Activated T-cell treated with anti-CD3 and anti-CD28 coated beads, Interleukin-2, amount 50 U/mL, for 72 hours (primary cell): ENCODE measurements at places on chromosomes 1 and 21. TPM values are rescaled to one million over a fixed set of nuclear protein-coding genes. Genes with fewer than 3 reads are reported as not detected.

- no peaks in the 10 kb centered on the region for H3K4me1 ChIP-seq
- no peaks in the 10 kb centered on the region for H3K27me3 ChIP-seq
- no peak for DNase-seq
- H3K27ac ChIP-seq: no peak overlapping the region
- H3K4me3 ChIP-seq: no peak overlapping the region
- peaks cover 27% of the 10 kb centered on the region for H3K36me3 ChIP-seq
These were observed 141.0 kb downstream of the RPS6KC1 start for GRCh38 chr1:213192026-213192425.

OR10K1 gene
- total RNA-seq: not detected

DNA sequence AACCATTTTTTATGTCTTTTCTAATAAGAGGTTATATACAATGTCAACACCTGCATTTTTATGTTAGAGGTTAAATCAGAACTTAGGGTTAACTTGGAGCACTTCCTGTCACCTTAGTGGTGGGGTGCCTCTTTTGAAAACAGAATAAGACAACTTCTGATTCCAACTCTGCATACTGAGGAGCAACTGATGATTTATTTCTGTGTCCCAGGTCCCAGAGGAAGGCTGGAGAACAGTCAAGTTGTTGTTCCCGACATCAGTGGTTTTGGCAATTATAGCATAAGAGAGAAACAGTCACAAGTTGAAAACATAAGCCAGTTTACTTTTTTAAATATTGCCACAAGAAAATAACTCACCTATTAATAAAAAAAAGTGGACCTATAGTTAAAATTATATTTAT lies 871.0 kb upstream of the ADAMTS5 start:
- no peaks in the 10 kb centered on the region for H3K4me1 ChIP-seq
- no peak overlapping the region for H3K4me3 ChIP-seq
- no peak overlapping the region for H3K27ac ChIP-seq
- no peaks in the 10 kb centered on the region for H3K27me3 ChIP-seq
- H3K36me3 ChIP-seq: no peaks in the 10 kb centered on the region

- H3K4me3 ChIP-seq: no peak overlapping the region
- DNase-seq: no peak
- H3K27me3 ChIP-seq: no peaks in the 10 kb centered on the region
- H3K36me3 ChIP-seq: no peaks in the 10 kb centered on the region
These were observed 2.7 kb downstream of the DOCK7 start for GRCh38 chr1:62685431-62685859.

- no peak overlapping the region for H3K4me3 ChIP-seq
- H3K27ac ChIP-seq: no peak overlapping the region
- no peaks in the 10 kb centered on the region for H3K27me3 ChIP-seq
These were observed 69.0 kb upstream of the DIRAS3 start for GRCh38 chr1:68119445-68119844.

PPIAL4G gene
- total RNA-seq: 0.42 TPM

DNA sequence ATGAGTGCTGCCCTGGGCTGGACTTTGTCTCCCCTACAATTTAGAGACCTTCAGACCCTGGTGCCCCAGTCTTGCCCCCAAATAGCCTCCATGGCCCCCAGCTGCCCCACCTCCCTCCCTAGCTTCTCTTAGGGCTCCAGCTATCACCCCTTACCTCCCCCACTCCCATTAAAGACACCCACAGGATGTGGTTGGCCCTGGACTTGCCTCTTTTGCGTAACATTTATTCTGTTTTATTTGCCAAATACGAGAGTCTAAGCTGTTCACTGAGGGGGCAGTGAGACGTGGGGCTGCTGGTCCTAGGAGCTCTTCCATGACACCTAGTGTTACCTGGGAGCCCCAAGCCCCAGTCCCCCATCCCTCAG lies 4.5 kb downstream of the ZC3H12A start:
- H3K27me3 ChIP-seq: no peaks in the 10 kb centered on the region
- DNase-seq: peak; percentile 40
- H3K36me3 ChIP-seq: peaks cover 32% of the 10 kb centered on the region

UCK2 gene
- 47.3 TPM for total RNA-seq

DNA sequence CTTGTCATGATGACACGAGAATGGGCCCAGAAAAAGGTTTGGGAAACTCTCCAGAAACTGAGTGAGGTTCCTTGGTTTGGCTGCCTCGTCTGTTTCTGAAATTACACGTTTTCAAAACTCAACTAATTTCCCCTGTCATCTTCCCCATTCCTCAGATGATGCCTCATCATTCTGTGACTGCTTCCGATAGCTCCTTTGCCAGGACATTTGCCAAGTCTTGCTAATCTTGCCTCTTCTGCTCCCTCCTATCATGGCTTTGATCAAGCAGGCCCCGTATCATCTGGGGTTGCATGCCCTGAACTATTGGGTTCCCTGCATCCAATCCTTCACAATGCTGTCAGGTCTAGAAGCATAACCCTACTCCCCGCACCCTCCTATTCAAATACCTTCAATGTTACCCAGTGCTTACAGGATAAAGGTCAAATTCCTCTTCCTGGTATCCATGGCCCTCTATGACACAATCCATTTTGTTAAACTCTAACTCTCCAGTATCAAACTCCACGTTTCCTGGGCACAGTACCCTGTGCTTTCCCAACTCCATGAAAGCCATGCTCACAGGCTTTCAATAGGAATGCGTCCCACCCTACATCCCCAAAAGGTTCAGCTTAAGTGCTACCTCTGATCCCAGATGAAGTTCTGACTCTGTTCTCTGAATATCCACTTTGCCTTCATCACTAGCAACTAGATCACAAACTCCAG lies 22.2 kb upstream of the TMEM200B start:
- H3K27me3 ChIP-seq: no peaks in the 10 kb centered on the region
- no peak overlapping the region for H3K4me3 ChIP-seq
- no peaks in the 10 kb centered on the region for H3K4me1 ChIP-seq
- no peak for DNase-seq
- peaks cover 19% of the 10 kb centered on the region for H3K36me3 ChIP-seq

GRCh38 chr1:16009030-16009460 lies 5.0 kb downstream of the SRARP start:
- H3K27ac ChIP-seq: no peak overlapping the region
- H3K36me3 ChIP-seq: no peaks in the 10 kb centered on the region
- no peak overlapping the region for H3K4me3 ChIP-seq
- peak; percentile 80 for DNase-seq
- peaks cover 6% of the 10 kb centered on the region for H3K27me3 ChIP-seq

ARHGAP30 gene
- 198 TPM for total RNA-seq

- H3K27me3 ChIP-seq: no peaks in the 10 kb centered on the region
- no peaks in the 10 kb centered on the region for H3K4me1 ChIP-seq
- H3K27ac ChIP-seq: peak overlapping the region; percentile 49
- no peaks in the 10 kb centered on the region for H3K36me3 ChIP-seq
- no peak for DNase-seq
These were observed 167.3 kb downstream of the PDE4B start for GRCh38 chr1:65959896-65960567.

DNA sequence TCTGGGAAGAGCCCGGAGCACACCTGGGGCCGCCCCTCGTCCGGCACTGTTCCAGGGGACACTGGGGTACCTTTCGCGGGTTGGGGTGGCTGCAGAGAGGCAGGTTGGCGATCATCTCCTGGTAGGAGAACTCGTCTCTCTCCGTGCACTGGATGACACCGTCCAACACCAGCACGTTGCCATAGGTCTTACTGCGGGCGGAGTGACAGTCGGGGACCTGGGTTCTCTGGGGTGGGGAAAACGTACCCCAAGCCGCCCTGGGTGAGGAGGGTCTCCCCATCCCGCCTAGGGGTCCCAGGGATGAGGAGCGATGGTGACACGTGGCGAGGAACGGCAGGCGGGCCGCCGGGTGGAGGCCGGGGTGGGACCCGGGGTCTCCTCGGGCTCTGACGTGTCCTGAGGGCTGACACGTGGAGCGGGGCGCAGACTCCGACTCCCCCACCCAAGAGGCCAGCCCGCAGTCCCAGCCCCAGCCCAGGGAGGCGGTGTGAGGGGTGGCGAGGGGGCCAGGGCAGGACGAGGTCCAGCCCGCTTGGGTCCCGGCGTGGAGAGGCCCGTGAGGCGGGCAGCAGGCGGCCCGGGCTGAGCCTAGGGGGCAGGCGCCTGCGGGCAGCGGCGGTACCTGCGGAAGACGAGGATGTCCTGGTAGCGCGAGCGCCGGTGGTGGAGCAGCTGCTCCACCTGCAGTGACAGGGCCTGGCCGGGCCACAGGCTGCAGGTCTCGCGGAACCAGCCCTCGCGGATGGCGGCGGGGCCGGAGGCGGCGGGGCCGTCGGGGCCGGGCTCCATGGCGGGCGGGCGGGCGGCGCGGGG lies 457 bp downstream of the SRM start:
- peaks cover 8% of the 10 kb centered on the region for H3K36me3 ChIP-seq
- peak overlapping the region; percentile 98 for H3K4me3 ChIP-seq
- H3K27me3 ChIP-seq: no peaks in the 10 kb centered on the region
- no peak for DNase-seq

GRCh38 chr1:38006008-38006828 lies 904 bp upstream of the FHL3 start:
- H3K36me3 ChIP-seq: no peaks in the 10 kb centered on the region
- H3K4me1 ChIP-seq: peaks cover 50% of the 10 kb centered on the region
- no peak overlapping the region for H3K27ac ChIP-seq

C1orf21 gene
- total RNA-seq: 3.0 TPM

GNAT2 gene
- 0.23 TPM for total RNA-seq

DNA sequence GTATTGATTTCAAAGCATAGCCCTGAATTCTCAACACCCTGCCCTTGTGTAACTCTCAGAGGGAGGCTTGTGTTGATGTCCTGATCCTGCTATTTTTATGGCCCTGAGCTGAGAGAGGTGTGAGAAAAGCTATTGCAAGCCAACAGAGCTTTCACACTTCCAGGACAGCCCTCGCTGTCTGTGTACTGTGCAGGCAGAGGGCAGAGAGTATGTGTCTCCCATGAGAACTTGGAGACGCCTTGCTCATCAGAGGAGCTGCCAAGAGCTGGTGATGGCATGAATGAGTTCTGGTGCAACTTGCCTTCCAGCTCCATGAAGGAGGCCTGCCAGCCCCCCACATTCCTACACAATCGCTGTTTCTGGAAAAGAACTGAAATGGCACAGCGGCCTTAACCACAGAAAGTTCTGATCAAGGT lies 144.1 kb upstream of the AJAP1 start:
- H3K4me1 ChIP-seq: peaks cover 6% of the 10 kb centered on the region
- no peak overlapping the region for H3K4me3 ChIP-seq
- H3K27ac ChIP-seq: no peak overlapping the region
- no peaks in the 10 kb centered on the region for H3K36me3 ChIP-seq

FAM177B gene
- total RNA-seq: not detected

- no peak overlapping the region for H3K4me3 ChIP-seq
- no peak for DNase-seq
These were observed 16.5 kb downstream of the ACOT11 start for GRCh38 chr1:54564312-54565112.

- peak overlapping the region; percentile 59 for H3K4me3 ChIP-seq
- DNase-seq: no peak
These were observed 13.5 kb upstream of the SUMO3 start for GRCh38 chr21:44831227-44831860.

DNA sequence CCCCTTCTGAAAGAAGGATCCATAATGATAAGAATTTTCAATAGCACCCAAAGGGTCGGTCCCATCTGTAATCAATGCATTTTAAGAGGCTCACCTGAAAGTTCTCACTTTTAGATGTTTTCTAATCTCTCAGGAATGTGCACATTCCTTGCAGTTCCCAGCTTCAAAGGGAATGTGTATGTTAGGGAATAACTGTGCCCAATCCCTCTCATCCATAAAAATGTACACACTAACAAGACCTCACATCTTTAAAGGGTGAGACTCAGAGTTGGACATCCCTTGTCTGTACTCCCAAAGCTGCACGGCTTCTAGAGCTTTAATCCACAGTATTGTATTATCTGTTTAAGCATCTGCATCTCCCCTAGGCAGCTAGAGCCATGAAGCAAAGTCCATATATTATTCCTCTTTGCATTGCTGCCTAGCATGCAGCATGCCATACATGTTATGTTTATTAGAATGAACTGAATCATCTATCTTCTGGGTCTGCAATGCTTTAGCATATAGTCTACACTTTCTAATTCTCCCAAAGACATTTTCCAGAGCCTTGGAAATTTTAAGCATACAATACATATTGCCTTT lies 9.3 kb upstream of the CCN1 start:
- no peak for DNase-seq
- H3K4me1 ChIP-seq: peaks cover 16% of the 10 kb centered on the region
- H3K27me3 ChIP-seq: peaks cover 61% of the 10 kb centered on the region
- H3K4me3 ChIP-seq: no peak overlapping the region
- no peak overlapping the region for H3K27ac ChIP-seq

C1QA gene
- total RNA-seq: not detected

DNA sequence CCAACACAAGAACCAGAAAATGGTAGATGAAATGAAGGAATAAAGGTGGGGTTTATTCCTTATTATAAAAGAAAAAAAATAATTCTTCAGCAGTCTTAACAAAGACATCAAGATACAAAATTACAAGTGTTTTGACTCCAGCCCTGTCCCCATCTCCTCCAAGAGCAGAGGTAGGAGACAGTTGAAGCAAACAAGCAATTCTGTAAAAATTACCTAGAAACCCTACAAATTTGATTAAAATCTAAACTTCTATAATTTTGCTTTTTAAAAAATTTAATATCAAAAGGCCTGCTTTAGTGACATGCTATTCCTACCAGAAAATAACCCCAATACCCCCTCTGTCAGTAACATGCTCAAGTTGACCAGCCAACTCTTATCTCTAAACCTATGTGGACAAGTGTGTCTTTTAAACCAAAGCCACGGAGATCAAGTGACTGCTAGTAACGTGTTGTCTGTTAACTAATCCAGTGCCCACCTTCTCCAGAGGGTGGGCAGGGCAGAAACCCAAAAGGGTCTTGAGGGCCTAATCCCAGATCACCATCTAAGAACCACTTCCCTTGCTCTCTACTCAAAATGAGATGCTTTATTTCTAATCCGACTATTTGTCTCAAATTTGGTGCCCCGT lies 8.4 kb downstream of the GLUL start:
- peaks cover 9% of the 10 kb centered on the region for H3K36me3 ChIP-seq
- no peaks in the 10 kb centered on the region for H3K4me1 ChIP-seq
- H3K4me3 ChIP-seq: no peak overlapping the region
- no peak for DNase-seq
- no peaks in the 10 kb centered on the region for H3K27me3 ChIP-seq

DNA sequence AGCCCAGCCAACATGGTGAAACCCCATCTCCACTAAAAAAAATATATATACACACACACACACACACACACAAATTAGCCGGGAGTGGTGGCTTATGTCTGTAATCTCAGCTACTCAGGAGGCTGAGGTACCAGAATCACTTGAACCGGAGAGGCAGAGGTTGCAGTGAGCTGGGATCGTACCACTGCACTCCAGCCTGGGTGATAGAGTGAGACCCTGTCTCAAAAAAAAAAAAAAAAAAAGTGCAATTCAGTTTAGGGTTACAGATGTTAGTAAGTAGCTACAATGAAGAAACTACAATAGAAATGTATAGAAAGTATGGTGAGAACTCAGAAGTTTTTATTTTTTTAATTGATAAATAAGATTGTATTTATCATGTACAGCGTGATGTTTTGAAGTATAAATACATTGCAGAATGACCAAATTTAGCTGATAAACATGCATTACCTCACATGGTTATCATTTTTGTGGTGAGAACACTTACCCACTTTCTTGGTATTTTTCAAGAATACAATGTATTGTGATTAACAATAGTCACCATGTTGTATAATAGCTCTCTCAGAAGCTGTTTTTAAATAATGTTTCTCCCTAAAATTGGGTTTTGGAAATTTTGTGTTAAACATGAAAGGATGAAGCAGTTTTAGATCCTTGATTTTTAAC lies 17.9 kb downstream of the KDM1A start:
- no peak overlapping the region for H3K27ac ChIP-seq
- H3K4me1 ChIP-seq: peaks cover 33% of the 10 kb centered on the region
- no peaks in the 10 kb centered on the region for H3K27me3 ChIP-seq
- no peaks in the 10 kb centered on the region for H3K36me3 ChIP-seq
- no peak for DNase-seq

- H3K27ac ChIP-seq: no peak overlapping the region
- H3K27me3 ChIP-seq: peaks cover 41% of the 10 kb centered on the region
- DNase-seq: no peak
- no peak overlapping the region for H3K4me3 ChIP-seq
- H3K4me1 ChIP-seq: peaks cover 19% of the 10 kb centered on the region
These were observed 6.4 kb downstream of the OR2C3 start for GRCh38 chr1:247529771-247530355.
